ENCODE measurements at places on chromosomes 12 and 14.

GRCh38 chr12:121600702-121601336 is 20.0 kb upstream of the KDM2B start:
- no peak for DNase-seq

DNA sequence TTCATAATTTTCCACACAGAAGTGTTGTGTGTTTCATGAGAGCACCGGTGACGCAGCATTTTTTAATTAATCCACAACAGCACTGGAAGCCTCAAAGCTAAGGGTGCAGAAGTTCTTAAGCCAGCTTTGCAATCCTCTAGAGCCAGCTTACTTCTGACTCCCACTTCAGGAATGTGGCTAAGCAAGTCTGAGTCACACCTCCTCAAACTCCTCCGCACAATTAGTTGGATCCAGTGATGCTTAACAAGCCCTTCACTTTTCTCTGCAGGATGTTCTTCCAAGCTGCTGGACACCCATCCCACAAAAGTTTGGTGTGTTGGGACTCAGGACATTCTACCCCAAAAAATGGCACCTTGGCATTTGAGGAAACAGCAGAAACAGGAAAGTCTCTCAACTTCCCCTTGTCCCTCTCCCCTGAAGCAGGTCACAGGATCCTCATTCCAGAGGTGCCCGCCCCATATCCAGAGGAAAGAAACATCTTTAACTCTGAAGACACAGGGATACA is 210.0 kb downstream of the PPM1H start:
- no peak for DNase-seq

DNA sequence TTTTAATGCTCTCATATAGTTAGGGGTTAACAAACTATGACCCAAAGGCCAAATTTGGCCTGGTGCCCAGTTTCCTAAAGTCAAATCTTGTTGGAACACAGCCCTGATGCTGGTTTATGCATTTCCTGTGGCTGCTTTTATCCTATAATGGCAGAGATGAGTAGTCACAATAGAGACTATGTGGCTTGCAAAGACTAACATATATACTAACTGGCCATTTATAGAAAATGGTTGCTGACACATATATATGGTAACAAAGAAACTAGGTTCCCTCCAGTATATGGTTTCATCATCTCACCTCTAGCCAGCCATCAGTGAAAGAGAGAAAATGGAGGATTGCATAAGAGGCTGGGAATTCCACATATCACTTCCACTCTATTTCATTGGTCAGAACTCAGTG is 10.8 kb downstream of the NAV3 start:
- DNase-seq = no peak

DNA sequence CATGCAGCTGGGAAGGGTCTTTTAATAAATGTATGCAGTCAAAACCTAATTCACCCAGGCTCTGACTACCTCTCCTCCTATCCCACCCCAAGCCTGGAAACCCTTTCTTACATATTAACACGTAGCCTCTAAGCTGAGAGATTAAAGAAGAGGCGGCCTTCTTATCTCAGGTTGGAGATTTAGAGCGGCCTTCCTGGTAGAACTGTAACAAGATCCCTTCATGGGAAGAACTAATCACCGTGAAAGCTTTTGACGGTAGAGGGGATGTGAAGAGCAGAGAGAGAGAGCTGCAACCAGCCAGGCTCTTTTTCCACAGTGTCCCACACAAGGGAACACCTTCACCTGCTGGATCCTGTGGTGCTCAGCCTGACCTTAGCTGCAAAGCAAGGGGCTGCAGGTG is 367.4 kb downstream of the MED13L start:
- DNase-seq = no peak

- no peak for DNase-seq
Observed at GRCh38 chr14:73744175-73744867, 30.1 kb upstream of the PNMA1 start.

DNA sequence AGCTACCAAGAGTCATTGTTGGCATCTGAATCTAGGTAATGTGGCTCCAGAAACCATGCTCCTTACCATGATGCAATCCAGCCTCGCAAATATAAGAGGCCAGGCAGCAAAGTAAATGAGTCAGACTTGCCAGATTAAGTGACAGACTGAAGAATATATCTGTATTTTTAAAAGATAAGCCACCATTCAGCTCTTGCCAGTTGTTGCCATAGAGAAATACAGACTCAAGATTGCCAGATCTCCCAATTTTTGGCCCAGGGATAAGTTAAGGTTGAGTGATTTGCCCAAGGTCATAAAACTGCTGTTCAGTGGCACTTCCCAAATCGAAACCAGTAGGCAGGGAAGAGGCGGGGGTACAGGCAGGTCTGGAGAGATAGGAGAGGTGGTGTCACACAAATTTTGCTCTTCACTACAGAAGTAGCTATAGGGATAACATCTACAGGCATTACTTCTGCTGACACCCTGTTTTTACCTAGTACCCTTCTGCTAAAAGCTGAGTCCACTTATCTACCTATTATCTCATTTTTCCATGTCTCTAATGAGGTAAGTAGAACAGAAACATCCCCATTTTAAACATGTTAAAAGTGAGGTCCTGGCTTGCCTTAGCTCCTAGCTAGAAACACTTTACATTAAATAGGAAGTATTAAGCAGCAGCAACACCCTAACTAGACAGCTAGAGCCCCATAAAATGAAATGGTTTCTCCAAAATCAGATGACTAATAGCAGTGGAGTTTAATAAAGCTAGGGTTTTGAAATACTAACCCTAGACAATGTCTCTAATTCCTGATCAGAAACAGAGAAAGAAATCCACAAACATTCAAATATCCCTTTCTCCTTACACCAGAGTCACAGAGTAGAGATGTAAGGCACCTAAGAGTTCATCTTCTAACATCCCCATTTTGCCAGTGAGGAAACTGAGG is 19.5 kb downstream of the DCAF5 start:
- no peak for DNase-seq

- no peak for DNase-seq
Observed at GRCh38 chr12:57846285-57846576, 298 bp downstream of the CTDSP2 start.

- no peak for DNase-seq
Observed at GRCh38 chr12:124242529-124243065, 52.3 kb upstream of the RFLNA start.

DNA sequence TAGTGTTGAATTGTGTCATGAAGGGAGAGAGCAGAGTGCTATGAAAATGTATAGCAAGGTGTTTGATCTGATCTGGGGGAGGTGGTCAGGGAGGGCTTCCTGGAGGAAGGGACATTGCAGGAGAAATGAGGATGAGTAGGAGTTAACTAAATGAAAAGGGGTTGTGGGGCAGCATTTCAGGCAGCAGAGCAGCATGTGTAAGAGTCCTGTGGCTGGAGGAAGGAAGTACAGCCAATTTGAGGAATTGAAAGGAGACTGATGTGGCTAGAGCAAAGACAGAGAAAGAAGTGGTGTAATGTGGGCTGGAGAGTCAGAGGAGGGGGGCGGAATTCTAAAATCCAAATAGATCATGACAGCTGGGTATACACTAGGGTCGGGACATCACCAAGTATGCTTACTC is 20.5 kb downstream of the NPC2 start:
- DNase-seq = no peak

GRCh38 chr12:1289371-1290155 is 298.5 kb downstream of the ERC1 start:
- DNase-seq = no peak

DNA sequence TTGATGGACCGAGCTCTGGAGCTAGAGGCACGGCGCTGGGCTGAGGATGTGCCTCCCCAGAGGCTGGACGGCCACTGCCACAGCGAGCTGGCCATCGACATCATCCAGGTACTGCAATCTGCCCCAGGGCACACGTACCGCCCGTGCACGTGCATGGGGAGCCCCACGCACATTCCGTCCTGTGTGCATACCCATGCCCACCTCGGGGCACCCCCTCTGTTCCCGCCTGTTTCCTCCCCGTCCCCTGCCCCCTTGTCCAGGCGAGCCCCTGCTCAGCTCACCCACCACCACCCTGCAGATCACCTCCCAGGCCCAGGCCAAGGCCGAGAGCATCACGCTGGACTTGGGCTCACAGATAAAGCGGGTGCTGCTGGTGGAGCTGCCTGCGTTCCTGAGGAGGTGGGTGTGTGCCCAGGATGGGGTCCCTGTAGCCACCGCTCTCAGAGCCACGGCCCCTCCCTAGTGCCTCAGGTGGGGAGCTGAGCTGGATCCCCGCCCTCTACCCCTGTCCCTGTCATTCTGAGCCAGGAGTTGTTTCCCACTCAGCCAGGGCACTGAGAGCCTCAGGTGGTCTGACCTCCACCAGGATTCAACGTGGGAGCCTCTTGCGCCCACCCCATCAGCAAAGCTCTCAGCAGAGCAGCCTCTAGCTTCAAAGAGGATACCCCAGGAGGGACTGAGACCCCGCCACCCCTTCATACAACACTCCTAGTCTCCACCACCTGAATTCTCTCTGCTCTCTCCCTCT is 6.9 kb downstream of the TNFAIP2 start:
- no peak for DNase-seq

DNA sequence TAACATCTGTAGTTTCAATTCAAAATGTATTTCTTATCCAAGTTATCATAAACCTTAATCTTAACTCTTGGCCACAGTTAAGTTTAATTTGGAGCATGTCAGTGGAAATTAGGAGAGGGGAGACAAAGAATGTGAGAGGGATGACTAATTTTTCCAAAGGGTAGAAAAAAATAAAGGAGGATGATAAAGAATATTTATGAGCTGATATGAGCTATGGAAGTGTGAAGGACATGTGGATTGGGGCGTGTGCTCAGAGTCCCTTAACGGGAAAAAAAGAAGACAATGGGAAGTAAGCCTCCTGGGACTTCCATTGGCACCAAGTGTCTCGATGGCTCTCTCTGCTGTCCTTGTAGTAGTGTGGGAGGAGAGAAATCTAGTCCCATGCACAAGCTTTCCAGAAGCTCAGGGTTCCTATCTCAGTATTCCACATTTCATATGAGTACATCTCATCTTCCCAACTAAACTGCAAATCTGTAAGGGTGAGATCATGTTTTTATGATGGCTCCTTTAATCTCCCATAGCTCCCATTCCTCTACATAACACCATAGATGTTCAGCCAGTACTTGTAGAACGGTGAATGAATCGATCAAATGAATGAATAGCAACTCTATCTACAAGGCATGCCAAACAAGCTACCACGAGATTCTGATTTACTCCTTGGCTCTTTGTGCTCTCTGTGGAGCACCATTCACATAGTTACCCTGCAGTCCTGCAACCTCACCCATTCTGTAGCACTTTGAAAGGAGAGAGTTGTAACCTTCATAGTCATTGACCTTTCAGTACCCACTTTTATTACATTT is 27.4 kb downstream of the BCL2L14 start:
- no peak for DNase-seq

- DNase-seq = no peak
Observed at GRCh38 chr14:60095781-60096450, 4.2 kb downstream of the PCNX4 start.

DNA sequence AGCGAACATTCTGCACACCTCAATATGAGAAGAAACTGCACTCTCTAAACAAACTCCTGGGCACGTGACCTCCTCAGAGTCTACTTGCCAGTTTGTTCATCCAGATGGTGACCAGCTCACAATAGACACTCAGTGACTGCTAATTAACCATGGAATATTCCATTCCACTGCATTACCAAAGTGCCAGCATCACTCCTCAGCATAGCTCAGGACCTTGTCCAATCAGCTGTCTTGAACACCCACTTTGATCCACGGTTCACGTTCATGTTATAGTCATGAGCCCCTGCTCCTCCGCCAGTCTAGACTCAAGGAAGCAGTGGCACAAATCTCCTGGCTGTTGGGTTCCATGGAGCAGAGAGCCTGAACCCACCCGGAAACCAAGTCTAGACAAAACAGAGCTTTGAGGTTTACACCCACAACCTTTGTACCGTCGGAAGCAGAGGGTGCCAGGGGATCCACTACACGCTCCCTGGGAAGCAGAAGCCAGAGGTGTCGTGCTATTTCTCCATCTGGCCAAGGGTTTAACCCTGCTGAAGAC is 285.3 kb downstream of the ZFP36L1 start:
- DNase-seq = no peak

GRCh38 chr14:92649934-92650545 is 98.4 kb downstream of the LGMN start:
- no peak for DNase-seq

DNA sequence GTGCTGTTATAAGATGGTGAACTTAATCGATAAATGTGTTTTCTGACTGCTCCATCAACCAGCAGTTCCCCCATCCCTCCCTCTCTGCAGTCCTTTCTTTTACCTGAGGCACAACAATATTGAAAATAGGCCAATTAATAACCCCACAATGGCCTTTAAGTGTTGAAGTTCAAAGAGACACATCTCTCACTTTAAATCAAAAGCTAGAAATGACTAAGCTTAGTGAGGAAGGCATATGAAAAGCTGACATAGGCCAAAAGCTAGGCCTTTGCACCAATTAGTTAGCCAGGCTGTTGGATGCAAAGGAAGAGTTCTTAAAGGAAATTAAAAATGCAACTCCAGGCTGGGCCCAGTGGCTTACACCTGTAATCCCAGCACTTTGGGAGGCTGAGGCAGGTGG is 43.7 kb downstream of the SAV1 start:
- no peak for DNase-seq

GRCh38 chr14:64080452-64080851 is 213.7 kb downstream of the ESR2 start:
- no peak for DNase-seq

GRCh38 chr12:77429426-77429825 is 364.1 kb upstream of the E2F7 start:
- no peak for DNase-seq

GRCh38 chr12:65656891-65657351 is 167.4 kb upstream of the HMGA2 start:
- DNase-seq = peak; percentile 64

GRCh38 chr12:18620986-18621385 is 116.8 kb downstream of the PLCZ1 start:
- DNase-seq = no peak

- DNase-seq = no peak
Observed at GRCh38 chr12:119206348-119207062, 27.8 kb downstream of the HSPB8 start.

GRCh38 chr12:19615384-19615725 is 176.1 kb downstream of the AEBP2 start:
- DNase-seq = no peak

DNA sequence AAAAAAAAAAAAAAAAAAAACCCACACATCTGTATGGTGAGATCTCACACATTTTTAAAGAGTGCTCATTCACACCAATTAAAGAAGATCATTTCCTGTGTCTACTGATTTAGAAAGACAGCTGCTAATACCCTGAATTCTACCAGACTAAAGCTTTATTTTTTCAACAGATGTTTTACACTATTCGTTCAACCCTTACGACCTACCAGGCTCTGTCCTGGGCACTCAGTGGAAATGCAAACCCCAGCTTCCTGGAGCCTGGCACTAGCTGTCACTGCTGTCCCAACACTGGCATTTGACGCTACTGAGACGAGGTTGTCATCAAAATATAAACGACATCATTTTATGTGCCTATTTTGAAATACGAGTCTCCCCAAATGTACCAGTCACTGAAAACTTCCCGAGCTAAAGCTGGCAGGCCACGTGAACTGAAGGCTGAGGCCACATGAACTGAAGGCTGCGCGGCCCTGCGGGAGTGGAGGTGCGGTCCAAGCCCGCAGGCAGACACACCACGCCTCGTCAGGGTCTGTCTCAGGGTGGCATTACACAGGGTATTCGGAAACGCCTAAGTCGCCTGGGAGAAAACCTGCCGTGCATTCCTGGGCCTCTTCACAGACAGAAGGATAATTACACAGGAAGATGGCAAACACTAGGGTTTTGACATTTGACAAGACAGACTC is 27.2 kb downstream of the SLC15A4 start:
- no peak for DNase-seq
